ENCODE measurements at places on chromosomes 1 and 21.

GRCh38 chr1:12678820-12679219 is 34.9 kb downstream of the AADACL4 start:
- no peak for DNase-seq

DNA sequence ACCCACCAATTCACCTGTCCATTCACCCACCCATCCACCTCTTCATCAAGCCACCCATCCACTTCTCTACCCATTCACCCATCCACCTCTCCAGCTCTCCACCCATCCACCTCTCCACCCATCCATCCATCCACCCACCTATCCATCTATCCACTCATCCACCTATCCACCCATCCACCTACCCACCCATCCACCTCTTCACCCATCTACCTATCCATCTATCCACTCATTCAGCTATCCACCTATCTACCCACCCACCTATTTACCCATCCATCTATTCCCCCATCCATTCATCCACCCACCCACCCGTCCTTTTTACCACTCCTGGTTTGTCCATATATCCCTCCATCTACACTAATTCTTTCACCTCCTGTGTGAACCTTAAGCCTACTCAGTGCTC is 105.7 kb downstream of the ACTL8 start:
- no peak for DNase-seq

DNA sequence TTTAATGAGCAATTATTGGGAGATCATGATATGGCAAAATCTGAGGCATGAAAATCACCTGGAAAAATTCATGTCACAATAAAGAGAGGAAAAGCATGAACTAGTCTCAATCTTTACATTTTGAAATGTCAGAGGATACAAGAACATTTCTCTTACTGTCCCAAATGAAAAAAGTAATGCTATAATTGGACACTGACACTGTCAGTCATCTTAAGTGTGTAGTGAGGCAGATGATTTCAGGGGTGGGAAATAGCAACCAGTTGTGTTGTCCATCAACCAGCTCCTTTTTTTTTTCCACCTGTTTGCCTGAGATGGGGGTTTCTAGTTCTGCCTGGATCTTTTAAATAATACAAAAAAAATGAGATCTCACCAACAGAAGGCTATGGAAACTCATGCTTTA is 646.2 kb downstream of the KCNT2 start:
- no peak for DNase-seq

- DNase-seq: no peak
These were observed 23.4 kb downstream of the KCNQ4 start for GRCh38 chr1:40806731-40807695.

GRCh38 chr1:30657131-30658013 is 66.0 kb downstream of the MATN1 start:
- no peak for DNase-seq

- no peak for DNase-seq
These were observed 204.8 kb downstream of the SETD4 start for GRCh38 chr21:35855484-35855883.

- DNase-seq: no peak
These were observed 2.6 kb downstream of the WDR64 start for GRCh38 chr1:241654641-241655040.

DNA sequence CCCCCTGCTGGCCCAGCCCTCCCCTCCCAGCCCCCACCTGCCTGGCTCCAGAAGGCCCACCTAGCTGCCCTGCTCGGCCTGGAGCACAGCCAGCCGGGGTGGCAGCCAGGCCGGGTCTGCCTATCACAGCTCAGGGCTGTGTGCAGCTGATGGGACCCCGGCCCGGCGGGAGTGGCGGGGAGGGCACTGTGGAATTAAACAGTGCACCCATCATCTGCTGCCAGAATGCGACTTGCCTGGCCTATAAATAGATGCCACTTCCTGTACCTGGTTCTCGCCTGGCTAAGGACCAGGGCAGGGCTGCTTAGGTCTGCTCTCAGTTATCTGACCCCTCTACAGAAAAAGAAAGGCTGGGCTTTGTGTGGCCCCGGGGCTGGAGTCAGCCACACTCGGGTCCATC is 98.2 kb upstream of the VAMP3 start:
- DNase-seq: no peak

- DNase-seq: no peak
These were observed 296.1 kb upstream of the LRRC7 start for GRCh38 chr1:69271587-69272125.

DNA sequence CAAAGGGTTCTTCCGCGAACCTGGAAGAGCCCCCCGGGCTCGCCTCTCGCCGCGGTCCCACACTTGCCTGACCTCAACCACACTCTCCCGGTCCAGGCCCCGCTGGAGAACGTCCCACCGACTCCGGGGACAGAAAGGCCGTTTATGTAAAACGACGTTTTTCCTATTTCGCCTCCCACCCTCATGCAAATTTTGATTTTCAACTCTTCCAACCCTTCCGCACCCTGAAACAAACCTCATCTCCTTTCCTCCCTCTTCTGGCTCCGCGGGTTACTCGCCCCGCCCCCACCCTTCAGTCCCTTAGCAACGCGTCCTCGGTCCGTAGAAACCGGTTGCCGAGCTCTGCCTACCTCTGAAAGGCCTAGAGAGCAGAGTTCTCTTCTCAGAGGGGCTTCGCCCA is at the start of gene C1orf141:
TSS of gene C1orf141 (minus strand) at position 276 of the 400 bp plus-strand sequence. CDS start 7,730 bp downstream, outside the sequence.
- no peak for DNase-seq

DNA sequence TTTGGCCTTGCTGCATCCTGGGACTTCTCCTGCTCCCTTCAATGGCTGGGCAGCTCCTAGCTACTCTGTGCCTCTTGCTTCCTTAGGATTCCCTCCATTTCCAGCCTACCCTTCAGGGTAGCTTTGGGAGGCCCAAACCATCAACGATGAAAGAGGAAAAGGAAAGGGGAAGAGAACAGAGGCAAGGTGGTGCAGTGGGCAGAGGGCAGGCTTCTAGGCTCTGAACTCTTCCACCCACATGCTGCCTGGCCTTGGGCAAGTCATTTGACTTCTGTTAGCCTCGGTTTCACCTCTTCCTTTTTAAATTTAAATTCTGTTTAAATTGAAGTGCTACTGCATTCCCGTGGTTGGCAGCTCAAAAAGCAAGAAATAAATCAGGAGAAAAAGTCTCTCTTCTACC is 5.7 kb upstream of the PPM1J start:
- no peak for DNase-seq
